Activated naive CD4-positive, alpha-beta T cell treated with anti-CD3 and anti-CD28 coated beads, Interleukin-2, amount 50 U/mL, for 16 hours (primary cell): ENCODE measurements at places on chromosomes 7 and 10.

DNA sequence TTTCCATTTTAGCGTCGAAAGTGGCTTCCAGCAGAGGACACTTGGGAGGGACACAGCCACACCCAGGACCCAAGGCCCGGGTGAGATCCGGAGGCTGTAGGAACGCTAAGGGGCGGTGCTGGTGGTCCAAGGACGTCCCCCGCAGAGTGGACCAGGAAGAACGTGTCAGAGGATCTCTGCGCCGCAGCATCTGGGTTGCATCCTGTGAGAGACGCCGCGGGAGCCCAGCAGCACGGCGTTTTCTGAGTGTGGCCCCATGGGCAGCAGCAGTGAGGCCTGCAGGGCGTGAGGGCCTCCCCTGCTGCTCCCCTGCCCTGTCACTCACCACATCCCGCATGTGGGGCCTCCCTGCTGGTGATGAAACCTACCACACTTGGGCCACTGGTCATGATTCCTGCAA, 40.5 kb upstream of the BNIP3 start:
- DNase-seq, result no peak

- no peak for DNase-seq
Measured at GRCh38 chr7:44329888-44330287, 4.5 kb upstream of the CAMK2B start.

DNA sequence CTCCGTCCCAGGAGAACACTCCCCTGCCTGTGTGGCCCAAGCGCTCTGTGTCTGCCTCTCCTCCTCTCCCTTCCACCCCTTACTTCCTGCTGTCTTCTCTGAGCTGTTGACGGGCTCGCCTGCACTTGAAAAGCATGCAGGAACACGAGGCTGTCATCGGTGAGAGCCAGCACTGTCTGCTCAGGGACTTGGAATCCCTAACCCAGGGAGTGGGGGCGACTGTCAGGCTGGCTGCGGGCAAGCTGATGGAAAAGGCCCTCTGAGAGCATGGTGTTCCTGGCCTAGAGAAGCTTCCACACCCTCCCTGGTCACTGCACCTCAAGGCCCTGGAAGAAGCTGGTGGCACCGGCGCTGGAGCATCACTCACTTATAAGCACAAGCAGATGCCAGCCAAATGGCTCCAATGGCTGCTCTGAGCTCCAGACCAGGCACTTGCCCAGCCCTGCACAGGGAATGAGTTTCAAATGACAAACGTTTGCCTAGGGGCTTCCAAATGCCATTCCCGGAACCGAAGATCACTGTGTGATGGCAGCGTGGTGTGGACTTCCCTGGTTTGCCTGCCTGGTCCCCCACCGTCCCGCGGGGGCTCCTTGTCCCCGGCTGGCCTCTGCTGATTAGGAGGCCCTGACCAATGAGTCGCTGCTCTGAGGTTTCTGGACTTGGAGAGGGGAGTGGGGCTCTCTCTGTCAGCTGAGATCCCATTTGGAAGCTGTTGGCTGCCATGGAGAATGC, 56.7 kb upstream of the EBF3 start:
- no peak for DNase-seq

GRCh38 chr10:133107442-133107841, 19.7 kb downstream of the ADGRA1 start:
- DNase-seq, result no peak

DNA sequence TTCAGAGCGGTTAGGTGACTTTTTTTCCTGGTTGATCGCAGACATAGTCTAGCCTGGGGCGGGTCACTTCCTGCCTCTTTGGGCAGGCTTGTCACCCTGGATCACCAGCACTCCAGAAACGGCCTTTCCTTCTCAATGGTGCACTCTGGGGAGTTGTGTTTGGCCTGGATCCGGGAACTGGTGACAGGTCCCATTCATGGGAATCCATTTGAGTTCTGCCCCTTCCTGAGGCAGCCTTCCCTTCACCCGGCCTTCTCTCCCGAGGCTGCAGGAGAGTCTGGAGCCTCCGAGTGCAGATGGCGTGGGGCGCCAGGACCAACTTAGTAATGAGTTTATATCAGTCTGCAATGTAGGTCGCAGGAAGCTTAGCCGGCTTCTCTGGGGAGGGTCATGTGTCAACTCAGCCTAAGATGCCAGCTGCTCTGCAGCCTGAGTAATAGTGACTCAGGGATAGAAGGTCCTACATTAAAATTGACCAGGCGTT, 54.2 kb downstream of the TACR2 start:
- no peak for DNase-seq

GRCh38 chr10:3757250-3757637, 27.8 kb downstream of the KLF6 start:
- DNase-seq, result no peak

- DNase-seq, result no peak
Measured at GRCh38 chr7:2141651-2142050, 91.1 kb downstream of the MAD1L1 start.

DNA sequence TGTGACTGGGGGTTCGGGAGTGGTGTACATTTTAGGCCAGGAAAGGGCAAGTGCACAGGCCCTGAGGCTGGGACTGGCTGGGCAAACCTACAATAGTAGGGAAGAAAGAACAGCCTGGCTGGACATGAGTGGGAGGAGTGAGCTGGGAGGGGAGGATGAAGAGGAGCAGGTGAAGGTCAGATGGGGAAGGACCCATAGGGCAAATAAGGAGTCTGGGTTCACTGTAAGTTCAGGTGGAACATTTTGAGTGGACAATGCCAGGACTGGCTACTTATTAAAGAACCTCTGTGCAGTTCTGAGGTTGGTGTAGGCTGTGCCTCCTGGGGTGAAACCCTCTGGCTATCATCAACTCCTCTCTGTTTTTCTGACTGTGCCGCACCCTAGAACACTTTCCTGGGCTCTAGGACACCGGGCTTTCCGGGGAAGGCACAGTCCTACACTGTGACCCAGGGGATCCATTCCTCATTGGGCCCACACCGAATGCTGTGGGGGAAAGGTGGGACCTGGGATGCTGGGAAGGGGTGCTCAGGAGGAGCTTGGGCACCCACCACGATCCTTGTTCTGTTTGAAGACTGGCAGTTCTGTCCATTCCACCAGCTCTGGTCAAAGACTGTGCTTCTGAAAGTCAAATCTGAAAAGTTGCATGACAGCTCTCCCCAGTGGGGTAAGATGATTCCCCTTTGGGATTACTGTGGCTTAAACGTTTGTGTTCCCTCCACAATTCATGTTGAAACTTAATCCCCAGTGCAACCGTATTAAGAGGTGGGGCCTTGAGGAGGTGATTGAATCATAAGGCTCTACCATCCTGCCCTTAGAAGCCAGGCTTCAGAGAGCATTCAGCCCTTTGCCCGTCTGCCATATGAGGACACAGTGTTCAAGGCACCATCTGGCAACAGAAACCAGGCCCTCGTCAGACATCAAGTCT, 4.0 kb upstream of the MMP21 start:
- no peak for DNase-seq

DNA sequence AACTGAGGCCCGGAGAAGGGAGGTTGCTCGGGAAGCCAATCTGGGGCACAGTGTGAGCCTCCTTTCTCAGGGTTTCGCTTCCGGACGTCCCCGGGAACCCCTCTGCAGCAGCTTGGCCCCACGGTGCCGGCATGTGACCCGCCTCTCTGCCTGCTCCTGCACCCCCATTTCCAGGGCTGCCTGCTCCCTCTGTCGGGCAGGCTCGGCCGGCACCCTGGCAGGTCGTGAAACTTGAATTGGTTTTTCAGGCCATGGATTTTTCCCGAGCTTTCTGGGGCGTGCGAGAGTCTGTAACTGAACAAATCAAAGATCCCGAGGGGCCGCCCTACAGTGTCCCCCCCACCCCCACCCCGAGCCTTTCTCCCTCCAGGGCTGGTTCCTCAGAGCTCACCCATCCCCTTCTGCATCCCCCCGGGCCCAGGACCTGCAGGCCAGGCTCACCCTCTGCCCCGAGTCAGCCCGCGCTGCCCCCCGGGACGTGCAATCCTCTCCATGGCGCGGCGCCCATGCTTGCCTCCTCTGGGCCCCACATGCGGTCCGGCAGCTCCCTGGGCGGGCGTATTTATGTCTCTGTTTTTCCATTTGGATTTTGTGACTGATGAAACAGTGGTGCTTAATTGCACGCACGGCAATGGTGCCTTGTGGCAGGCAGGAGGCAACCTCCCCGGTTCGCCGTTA, 58.1 kb downstream of the UNCX start:
- DNase-seq, result peak; percentile 8

GRCh38 chr7:131504157-131504899, 52.1 kb downstream of the PODXL start:
- no peak for DNase-seq

DNA sequence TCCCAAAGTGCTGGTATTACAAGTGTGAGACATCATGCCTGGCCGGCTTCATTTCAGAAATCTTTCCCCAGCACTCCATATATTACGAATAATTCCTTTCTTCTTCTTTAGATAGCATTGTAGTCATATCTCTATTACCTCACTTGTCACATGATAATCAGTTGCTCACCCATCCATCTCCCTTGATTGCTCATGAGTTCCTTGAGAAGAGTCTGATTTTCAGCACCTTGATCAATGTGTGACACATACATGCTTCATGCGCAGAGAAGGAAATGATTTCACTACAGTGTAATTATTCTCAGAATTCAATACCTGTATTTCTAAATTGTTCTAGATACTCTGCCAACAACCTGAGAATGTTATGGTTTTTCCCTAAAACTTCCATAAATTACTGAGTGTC, 26.7 kb upstream of the GGCT start:
- no peak for DNase-seq

DNA sequence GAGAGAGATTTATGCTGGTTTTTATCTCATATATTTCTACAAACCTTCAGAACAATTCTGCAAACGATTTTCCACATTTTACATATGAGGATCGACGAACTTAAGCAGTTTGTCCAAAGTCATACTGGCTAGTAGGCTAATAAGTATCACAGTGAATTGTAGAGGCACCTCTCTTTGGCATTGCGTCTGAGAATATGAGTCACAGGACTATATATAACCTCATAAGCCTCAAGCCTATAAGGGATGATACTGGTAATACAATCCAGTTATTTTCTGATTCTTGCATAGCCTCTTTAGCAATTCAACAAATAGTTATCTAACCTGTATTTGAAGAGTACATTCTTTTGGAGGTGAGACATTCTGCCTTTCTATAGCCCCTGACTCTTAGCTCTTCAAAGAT, 129.8 kb downstream of the GPR158 start:
- DNase-seq, result no peak

GRCh38 chr10:78331391-78331922, 297.8 kb downstream of the RPS24 start:
- DNase-seq, result no peak

DNA sequence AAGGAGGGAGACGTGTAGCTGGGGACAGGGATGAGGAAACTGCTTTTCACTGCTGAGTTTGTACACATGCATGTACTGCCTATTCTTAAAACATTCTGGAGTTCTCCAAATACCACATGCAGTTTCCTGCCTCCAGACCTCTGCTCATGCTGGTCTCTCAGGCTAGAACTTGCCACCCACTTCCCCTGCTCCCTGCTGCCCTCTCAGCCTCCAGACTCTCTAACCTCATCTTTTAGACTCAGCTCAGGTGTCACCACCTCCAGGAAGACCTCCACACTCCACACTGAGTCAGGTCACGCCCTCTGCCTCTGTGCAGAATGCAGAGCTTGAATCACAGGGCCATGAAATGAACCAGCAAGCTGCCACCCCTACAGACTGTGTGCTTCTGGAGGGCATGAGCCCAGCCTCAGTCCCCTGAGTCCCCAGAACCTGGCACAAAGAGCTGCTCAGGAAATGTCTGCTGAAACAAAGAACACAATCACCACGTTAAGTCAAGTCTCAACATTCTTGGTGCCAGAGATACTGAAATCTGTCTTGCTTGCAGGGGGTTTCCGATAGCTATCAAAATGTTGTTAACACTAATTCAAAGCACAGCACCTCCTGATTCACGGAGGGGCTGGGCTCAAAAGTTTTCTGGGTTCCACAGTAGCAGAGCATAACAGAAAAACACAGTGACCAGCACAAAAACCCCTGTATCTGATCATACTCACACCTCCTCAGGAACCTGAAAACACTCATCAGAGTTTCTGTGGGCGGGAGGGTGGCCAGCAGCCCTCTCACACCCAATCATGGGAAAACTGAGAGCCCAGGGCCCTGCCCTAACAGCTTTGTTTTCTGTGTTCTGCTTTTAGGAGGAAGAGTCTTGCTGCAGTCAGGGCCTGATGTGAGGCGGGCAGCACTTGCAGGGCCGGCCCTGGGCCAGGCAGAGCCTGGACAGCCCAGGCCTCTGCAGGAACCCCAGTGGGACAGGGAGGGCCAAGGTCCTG, 21.1 kb downstream of the FAM53B start:
- peak; percentile 52 for DNase-seq
